ENCODE measurements at places on chromosomes 5 and 9.

DNA sequence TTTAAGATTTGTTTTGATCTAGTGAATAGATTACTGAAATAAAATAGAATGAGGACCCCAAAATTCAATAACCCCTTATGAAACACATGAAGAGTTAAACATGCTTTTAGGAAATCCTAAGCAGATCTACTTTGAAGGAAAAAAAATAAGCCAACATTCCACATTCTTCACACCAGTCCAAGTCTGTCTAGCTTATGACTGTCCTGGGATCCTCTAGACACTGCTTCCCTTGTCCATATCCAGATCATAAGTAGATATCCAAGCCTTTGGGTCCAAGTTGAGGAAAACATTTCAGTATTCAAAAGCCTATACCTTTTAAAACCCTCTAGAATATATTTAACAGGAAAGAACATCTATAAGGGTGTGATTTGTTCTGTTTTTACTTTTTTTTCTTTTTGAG lies 58.8 kb upstream of the MINAR2 start:
- no peak for DNase-seq

- no peak for DNase-seq
Measured at GRCh38 chr5:62263401-62263800, 42.6 kb upstream of the KIF2A start.

DNA sequence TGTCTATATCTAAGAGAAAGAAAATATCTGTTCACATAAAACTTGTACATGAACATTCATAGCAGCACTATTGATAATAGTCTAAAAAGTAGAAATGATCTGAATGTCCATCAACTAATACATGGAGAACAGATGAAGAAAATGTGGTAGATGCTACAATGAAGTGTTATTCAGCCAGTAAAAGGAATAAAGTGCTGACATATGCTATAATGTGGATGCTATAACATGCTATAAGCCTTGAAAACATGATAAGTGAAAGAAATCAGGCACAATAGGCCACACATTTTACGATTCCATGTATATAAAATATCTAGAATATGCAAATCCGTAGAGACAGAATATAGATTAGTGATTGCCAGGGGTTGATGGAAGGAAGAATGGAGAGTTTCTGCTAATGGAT lies 146.8 kb downstream of the SEMA5A start:
- no peak for DNase-seq

GRCh38 chr9:113996531-113997001 lies 81.5 kb downstream of the AMBP start:
- DNase-seq = no peak

GRCh38 chr5:141514330-141515133 lies 25.7 kb downstream of the PCDHGC5 start:
- DNase-seq = no peak

GRCh38 chr5:102628441-102629175 lies 126.5 kb upstream of the PAM start:
- DNase-seq = no peak

DNA sequence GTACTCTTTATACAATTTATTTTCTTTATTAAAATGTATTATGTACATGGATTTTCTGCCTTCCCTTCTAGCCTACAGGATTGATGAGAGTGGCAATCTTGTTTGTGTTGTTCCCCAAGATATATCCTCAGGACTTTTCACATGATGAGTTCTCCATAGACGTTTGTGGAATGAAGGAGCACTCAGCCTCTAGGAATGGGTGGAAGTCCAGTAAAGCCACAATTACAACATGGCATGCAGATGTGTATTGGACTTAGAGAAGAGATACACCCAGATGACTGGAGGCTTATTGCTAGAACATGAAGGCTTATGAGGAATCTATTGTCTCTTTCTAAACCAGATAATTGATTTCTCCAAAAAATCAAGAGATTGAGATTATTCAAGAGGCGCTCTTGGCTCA lies 8.2 kb upstream of the DOCK2 start:
- no peak for DNase-seq

DNA sequence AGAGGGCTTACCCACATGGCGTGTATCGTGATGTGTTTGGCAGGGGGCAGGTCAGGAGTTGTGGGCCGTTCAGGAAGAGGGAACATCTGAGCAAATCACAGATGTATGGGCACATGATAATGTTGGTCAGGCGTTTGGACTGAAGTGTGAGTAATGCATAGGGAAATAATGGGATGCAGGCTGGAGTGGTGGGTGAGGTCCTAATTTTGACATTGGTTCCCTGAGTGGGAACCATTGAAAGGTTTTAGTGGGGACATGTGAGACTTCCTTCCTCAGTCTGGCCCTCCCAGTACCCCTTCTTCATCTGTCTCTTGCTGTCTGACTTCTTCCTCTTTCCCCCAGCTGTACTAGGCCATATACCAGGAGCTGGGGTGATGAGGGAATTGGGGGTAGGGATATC lies 7.6 kb downstream of the OTULIN start:
- DNase-seq = no peak

- no peak for DNase-seq
Measured at GRCh38 chr5:176943816-176944215, 44.7 kb upstream of the HK3 start.

- no peak for DNase-seq
Measured at GRCh38 chr5:135561266-135561665, 17.5 kb downstream of the CXCL14 start.

- no peak for DNase-seq
Measured at GRCh38 chr5:30523061-30523460, 670.4 kb upstream of the CDH6 start.

GRCh38 chr5:151005950-151006576 lies 14.3 kb upstream of the GPX3 start:
- no peak for DNase-seq

GRCh38 chr9:89985068-89985467 lies 380.3 kb downstream of the GADD45G start:
- no peak for DNase-seq

- DNase-seq = no peak
Measured at GRCh38 chr9:137088121-137088520, 1.3 kb downstream of the MAN1B1 start.

GRCh38 chr5:35246900-35247647 lies 16.8 kb upstream of the PRLR start:
- no peak for DNase-seq

DNA sequence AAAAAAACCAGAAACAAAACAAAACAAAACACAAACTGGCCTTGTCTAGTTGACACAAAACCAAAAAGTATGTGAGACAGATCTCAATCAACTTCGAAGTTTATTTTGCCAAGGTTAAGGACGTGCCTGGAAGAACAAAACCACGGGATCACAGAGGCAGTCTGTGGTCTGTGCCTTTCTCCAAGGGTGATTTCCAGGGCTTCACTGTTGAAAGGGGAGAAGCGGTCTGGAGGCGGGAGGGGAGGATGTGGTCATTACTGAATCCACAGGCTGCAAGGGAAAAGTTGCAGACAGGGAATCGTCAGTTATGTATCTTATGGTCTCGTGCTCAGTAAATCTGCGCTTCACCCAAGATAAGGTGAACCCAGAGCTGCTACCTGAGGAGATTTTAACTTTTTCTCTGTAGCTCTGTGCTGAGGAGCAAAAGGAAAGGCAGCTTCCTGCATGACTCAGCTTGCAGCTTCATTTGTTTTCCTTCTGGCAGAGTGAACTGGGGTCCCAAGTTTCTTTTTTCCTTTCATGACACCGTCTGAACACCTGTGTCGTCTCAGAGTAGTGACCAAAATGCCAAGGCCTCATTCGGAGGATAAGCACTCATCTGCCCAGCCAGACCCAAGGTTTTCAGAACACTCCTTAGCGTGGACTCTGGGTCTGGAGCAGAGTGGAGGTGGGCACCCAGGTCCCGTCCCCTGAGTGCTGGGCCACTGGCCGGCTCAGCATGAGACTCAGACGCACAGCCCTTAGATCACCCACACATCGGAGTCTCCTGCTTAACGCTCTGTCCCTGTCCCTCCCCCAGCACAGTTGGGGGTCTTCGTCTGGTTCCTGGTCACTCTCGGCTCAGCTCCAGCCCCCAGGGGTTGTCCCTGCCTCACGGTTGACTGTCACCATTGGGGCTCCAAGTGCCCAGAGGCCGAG lies 25.9 kb downstream of the ROPN1L start:
- DNase-seq = no peak

DNA sequence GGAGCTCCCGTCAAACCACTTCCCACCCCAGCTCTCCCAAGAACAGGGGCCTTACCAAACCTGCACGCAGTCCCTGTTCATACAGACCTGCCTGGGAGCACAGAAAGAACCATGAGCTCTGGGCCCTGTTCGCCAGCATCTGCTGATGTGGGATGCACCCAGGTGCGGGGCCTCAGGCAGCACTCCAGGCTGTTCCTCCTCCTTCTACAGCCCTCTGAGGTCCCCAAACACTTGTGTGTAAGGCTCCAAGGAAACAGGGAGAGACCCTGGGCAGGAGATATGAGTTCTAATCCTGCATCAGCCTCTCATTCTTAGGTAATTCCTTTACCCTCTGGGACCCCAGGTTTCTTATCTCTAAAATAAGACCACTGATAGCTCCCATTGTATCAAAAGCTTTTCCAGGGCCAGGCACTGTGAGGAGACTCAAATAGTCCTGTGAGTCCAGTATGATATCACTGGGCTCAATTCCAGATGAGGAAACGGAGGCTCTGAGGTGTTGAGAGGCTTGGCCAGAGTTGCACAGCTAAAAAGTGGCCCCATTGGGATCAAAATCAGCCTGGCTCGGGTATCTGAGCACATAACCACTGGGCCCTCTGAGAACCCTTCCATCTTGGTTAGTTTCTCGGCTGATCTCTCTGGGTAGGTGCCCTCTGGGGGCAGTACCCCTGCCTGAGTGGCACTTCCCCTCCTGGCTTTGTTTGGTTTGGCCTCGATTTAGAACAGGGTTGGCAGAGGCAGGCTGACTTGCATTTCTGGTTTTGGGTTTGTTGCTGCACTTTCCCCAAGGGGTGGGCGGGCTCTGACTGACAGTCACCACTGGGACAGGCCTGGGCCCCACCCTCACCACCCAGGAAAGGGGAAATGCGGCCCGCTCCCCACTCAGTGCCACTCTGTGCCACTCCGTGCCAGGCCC lies 116.8 kb downstream of the RGS3 start:
- no peak for DNase-seq

DNA sequence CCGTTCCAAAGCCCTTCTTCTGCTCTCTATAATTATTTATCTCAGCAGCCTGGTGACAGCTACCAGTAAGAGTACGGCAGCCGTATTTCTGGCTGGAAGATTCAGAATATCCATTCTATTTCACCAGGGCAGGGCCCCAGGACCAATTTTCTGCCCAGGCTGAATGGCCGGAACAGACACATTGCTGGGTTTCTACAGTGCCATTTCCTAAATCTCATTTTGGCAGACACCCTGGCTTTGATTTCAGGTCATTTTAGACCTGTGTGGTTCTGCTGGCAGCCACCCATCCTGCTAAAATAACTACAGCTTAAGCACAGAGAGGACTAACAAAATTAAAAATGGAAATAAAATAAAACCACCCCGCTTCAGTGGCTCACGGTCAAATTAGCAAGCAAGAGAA lies 95.0 kb downstream of the CRB2 start:
- no peak for DNase-seq

DNA sequence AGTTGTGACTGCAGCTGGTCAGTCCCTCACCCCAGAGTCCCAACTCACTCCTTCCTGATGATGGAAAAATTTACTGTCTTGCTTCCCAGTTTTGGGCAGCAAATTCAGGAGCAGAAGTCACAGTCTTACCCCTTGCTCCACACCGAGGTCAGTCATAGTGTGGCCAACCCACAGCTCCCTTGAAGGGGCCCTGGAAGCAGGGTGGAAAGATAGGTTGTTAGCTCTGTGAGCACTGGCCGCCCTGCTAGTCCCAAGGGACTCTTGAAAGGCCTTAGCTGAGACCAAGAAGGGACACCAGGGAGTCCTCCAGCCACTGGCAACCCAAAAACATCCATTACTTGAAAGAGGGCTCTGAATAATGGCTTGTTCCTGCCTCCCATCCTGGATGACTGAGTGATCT lies 40.0 kb downstream of the GSN start:
- no peak for DNase-seq

GRCh38 chr5:82106756-82107155 lies 134.9 kb downstream of the ATG10 start:
- DNase-seq = no peak

DNA sequence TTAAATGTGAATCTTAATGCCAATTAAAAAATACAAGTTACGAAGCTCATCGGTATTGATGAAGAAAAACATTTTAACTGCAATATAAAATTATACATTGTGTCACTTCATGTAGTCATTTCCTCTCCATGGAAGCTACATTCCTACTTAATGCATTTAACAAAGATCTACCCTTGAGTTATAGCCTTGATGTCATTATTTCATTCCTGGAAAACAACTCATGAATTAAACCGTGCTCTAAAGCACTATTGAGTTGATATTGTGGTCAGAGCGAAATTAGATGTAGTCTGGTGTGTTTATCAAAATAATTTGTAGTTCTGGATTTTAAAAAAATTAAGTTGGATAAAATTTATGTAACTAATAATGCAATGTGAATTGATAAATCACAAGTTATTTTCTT lies 11.1 kb downstream of the C5orf47 start:
- no peak for DNase-seq

DNA sequence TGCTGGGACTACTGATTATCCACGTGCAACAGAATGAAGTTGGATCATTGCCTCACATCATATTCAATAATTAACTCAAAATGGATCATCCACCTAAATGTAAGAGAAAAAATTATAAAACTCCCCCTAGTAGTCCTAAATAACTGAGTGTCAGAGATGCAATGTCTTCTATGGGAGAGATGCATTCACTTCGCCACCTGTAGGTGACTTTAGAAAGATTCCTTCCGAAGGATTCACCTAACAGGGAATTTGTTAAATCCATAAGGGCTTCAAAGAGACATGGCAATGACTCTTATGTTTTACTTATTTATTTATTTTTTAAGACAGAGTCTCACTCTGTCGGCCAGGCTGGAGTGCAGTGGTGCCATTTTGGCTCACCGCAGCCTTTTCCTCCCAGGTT lies 526.0 kb downstream of the MTRR start:
- DNase-seq = no peak

DNA sequence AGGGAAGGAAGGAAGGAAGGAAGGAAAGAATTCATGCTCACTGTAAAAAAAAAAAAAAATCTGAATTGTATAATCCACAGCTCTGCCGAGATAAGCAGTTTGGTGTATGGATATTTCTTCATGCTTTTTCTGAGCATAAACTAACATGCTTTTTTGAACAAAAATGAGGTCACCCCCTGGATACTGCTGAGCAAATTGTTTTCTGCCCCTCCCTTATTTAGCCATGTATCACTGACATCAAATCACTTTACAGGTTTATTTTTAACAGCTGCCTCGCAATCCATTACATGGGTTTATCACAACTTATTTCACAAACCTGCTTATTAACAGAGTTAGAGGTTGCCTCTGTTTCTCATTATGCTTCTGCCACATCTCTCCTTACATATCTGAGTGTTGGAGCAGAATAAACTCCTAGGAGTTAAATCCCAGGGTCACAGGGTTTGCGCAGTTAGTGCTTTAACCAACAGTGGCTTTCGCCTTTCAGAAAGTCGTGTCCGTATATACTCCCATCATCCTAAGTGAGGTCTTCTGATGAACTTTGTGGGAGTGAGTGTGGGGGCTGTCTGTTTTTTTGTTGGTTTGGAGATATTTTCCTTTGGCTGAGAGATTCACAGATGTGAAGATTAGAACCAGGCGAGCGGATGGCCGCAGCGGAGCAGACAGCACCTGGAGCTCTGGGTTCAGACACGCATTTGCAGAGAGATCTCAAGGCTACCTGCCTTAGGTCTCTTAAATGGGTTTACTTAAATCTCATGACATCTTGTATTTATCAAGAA lies 57.7 kb downstream of the AK8 start:
- DNase-seq = no peak

- DNase-seq = no peak
Measured at GRCh38 chr9:136537896-136538598, 7.8 kb downstream of the NOTCH1 start.
